ENCODE measurements at places on chromosomes 16 and 17.

- no peak for DNase-seq
Observed at GRCh38 chr16:58102665-58103392, 26.4 kb downstream of the CFAP20 start.

- no peak for DNase-seq
Observed at GRCh38 chr17:55198690-55199370, 65.9 kb upstream of the HLF start.

- peak; percentile 93 for DNase-seq
Observed at GRCh38 chr16:2777231-2777902, at the start of gene ELOB. Gene ELOB, minus strand, starts transcription at chr16:2777280. Its CDS starts 41 bp downstream, at chr16:2777239.

DNA sequence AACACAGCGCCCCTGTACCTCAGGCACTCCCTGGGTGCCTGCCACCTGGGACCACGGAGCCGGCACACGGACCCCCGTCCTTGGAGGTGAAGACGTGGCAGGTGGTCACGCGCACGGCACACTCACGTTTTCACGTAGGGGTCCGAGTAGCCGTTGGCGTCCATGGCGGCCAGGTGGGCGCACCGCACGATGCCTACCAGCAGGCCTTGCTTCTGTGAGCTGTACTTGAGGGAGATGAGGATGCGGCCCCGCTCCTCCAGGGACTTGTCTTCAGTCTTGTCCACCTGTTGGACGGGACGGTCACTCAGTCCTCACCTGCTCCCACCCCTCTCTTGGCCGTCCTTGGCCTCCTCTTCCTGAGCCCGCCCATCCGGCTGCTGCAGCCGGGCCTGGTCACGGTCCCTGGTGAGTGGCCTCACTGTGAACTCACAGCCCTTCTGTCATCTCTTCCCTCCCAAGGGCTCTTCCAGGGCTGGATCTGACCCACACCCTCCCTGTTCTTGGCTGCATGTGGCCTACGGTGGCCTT is 18.8 kb downstream of the SCGB1C2 start:
- no peak for DNase-seq

GRCh38 chr16:75252946-75253911 is 1.8 kb upstream of the BCAR1 start:
- DNase-seq, result no peak

GRCh38 chr16:976389-976931 is 5.1 kb upstream of the SOX8 start:
- DNase-seq, result no peak

- no peak for DNase-seq
Observed at GRCh38 chr17:83035722-83036121, 43.7 kb upstream of the METRNL start.

DNA sequence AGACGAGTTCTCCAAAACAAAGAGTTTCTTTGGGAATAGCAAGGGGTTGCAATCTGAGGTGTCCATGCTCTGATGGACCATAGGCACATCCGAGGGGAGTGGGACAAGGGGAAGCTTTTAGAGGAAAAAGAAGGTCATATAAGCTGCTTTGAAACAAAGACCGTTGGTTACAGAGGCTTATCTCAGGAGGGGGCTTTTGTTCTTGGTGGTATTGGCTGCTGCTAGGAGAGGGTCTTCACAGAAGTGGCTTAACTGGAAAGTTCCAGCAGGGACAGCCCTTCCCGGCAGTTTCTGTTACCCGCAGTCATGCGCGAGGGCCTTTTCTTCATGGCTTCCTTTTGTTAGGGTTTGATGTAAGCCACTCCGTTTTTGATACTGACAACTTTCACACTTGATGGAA is 76.0 kb downstream of the RAP1GAP2 start:
- no peak for DNase-seq

- no peak for DNase-seq
Observed at GRCh38 chr16:89067677-89068443, 25.8 kb upstream of the ACSF3 start.

DNA sequence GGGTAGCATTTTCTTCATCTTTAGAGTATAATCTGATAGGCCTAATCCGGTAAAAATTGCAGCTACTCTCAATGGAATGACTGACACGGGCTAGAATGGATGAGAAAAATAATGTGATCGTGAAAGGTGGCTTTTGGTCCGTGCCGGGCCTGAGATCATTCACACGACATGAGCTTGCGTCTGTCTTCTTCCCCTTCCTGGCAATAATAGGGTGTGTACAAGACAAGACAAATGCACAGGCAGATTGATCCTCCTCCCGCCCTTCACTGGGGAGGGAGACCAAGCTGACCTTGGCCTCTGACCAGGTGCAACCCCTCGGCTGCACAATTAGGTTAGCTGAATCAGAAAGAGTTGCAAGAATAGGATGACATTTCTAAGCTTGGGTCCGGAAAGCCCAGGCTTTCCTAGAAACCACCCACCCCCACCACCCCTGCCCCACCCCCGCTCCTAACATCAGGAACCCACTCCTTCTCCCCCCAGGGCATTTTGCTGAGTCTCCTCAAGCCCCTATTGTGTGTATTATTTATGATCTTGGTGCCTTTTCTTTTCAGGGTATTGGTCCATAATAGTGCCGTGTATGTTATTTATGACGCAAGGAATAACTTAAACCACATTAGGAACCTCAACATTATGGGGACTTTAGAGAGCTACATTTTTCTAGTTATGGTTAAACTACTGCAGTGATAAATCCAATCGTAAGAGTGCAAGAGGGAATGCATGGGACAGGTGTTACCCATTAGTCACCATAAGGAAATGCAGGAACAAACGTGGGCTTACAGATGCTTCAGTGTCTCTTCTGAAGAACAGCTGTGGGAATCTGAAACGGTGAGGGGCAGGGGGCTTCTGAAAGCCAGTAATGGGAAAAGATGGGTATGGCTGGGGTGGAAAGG is 540.1 kb upstream of the PSMD7 start:
- no peak for DNase-seq

GRCh38 chr17:18101828-18102227 is 6.7 kb upstream of the MYO15A start:
- DNase-seq, result no peak

- DNase-seq, result no peak
Observed at GRCh38 chr16:89845417-89845816, 17.1 kb downstream of the SPIRE2 start.

DNA sequence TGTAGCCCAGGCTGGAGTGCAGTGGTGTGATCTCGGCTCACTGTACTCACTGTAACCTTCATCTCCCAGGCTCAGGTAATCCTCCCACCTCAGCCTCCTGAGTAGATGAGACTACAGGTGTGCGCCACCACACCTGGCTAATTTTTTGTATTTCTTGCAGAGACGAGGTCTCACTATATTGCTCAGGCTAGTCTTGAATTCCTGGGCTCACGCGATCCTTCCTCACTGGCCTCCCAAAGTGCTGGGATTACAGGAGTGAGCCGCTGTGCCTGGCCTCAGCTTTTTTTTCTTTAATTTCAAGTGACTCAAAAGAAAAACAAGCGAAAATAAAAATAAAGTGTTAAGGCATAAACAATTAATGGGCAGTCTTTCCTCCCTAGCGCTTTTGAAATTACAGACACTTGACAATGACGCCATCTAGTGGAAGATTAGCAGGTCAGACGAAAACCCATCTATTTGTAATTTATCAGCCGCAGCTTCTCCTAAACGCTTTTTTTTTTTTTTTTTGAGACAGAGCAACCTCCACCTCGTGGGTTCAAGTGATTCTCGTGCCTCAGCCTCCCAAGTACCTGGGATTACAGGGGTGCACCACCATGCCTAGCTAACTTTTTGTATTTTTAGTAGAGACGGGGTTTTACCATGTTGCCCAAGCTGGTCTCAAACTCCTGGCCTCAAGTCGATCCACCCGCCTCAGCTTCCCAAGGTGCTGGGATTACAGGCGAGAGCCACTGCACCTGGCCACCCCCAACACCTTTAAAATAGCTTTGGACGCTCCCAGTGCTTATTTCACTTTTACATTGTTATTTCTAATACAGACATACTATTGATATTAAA is 28.1 kb upstream of the PECAM1 start:
- no peak for DNase-seq

- no peak for DNase-seq
Observed at GRCh38 chr17:9003355-9004131, 17.8 kb upstream of the NTN1 start.

Data from D721Med (cell line).